ENCODE measurements at places on chromosomes 1 and 21.
A peak's percentile ranks its signal among the peaks of the same experiment; 100 is the strongest.

- no peak for DNase-seq
These were observed 31.1 kb downstream of the FYB2 start for GRCh38 chr1:56788102-56788501.

DNA sequence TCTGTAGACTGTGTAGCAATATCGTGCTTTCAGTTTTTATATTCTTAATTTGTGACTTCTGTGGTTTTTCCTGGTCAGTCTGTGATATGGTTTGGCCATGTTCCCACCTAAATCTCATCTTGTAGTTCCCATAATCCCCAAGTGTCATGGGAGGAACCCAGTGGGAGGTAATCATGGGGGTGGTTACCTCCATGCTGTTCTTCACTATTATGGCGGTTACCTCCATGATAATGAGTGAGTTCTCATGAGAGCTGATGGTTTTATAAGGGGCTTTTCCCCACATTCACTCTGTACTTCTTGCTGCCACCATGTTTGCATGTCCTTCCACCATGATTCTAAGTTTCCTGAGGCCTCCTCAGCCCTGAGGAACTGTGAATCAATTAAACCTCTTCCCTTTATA lies 169.8 kb downstream of the LEPR start:
- no peak for DNase-seq

DNA sequence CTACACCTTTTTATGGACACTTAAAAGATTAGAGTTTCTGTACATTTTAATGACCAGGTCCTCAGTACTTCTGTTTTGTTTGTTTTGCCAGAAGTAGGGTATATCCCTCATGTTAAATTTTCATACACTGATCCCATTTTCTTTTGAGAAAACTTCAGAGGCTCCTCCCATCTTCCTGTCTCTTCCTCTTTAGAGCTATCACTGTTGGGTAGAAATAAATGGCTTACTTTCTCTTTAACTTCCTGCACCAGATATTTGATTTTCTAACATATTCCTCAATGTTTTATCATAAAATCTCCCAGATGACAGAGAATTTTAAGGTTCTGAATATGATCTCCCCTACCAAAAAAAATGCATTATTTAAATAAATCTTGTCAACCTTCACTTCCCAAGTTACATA lies 23.4 kb downstream of the VAV3 start:
- no peak for DNase-seq

DNA sequence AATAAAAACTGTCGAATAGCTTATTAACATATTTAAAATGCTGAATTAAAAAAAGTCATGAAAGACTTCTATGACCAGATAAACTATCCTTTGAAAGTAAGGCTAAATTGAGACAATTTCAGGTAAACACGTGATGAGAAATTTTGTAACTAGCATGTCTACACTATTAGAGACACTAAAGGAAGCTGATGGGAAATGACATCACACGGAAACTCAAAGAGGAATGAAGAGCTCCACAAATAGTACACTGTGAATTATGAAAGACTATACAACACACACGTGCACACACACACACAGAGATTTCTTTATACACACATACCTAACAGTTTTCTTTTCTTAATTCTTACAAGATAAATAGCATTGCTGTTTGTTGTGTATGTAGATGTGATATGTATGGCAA lies 70.9 kb upstream of the PLA2G4A start:
- DNase-seq, result no peak

DNA sequence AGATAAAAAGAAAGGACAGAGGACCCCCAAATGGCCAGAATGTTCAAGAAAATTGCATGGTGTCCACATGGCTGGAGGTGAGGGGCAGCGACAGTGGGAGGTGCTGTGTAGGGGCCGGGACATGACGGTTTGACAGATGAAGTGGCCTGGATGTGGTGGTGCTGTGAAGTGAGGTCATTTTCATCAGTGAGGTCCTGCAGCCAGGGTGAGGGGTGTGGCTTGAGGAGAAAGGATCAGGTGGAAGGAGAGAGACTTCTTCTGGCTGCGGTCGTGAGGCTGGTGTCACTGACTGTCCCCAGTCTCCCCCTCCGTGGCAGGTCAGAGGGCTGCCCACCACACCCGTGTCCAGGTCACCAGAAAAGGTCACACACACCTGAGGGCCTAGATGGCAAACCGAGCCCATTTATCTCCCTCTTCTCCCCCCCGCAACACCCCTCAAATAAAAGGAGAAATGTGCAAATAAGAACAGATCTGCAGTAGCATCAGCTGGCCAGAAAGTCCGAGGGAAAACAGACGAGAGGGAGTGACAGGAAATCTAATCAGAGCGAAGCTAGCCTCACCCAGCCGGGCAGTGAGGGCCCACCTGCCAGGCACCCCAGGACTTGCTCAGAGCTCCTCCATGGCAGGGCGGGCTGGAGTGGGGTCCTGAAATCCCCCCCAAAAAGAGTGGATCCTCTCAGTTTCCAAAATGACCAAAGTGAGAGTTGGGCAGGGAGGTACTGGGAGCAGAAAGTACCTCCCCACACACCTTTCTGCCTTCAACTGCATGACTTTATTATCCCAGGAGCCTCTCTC lies 148.5 kb upstream of the EDN2 start:
- DNase-seq, result no peak

DNA sequence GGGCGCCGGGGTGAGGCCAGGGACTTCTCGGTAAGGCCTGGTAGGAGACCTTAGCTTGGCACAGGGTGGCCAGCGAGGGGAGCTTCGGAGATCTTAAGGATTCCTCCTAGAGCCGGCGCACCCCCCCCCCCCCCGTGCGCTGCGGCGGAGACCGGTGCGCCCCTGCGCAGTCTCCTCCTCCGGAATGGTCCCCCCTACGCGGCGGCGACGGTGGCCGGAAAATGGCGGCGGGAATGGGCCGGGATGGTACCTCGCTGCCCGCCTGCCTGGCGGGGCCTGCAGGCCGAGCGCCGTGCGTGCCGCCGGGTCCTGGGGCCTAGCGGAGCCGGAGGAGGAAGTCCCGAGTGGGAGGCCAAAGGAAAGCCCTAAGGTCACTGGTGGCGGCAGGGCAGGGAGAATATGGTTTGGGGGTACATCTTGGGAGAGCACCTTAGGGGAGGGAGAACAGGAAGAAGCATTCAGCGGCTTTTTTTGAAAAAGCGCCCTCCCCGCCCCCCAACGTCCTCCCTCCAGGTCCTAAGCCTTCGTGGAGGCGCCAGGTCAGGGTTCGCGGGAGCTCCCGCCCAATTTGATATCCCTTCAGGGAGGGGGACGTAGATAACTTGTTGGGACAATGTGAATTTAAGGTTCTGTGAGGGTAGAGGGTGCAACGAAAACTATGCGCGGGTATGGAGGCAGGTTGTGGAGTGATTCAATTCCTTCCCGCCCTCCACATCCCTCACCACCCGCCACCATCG lies 429 bp downstream of the SRRM1 start:
- peak; percentile 3 for DNase-seq

DNA sequence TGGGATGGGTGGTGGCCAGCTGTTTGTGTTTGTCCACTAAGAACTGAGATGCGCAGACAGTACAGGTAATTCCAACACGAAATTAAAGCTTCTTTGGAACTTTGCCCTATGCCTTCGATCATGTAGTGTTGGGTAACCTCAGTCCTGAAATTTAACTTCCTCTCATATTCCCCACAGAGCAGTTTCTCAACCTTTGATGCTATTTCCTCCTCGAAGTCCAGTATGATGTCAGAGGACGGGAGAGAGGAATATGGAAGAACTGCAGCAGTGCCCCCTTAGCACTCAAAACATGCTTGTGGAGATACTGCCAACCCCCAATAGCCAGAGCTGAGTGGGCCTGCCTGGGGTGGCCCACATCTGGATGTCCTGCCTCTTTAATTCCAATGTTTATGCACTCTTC lies 3.6 kb downstream of the LPAR3 start:
- DNase-seq, result no peak

GRCh38 chr1:2413495-2414296 lies 1.3 kb upstream of the PEX10 start:
- no peak for DNase-seq

- no peak for DNase-seq
These were observed 8.2 kb downstream of the HECTD3 start for GRCh38 chr1:45002650-45003645.

DNA sequence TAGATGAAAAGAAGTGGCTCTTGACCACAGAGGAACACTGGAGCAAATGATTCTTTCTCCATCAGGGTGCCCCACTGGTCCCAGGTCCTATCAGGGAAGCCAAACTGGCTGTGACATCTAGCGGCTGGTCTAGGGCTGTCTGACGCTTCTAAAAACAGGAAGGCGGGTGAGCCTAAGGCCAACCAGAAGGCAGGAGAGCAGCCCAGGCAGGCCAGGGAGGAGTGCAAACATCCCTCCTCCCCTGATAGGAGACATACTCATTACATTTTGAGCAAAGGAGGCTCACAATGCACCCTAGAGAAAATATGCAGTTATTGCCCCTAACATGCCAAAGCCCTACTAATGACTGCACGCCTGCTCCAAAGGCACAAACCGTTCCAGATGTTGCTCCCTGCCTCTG lies 10.4 kb upstream of the FOXE3 start:
- no peak for DNase-seq

- no peak for DNase-seq
These were observed 30.6 kb downstream of the FAM78B start for GRCh38 chr1:166136222-166136621.
